NCI-H226 (cell line): ENCODE measurements at places on chromosomes 7 and 10.

DNA sequence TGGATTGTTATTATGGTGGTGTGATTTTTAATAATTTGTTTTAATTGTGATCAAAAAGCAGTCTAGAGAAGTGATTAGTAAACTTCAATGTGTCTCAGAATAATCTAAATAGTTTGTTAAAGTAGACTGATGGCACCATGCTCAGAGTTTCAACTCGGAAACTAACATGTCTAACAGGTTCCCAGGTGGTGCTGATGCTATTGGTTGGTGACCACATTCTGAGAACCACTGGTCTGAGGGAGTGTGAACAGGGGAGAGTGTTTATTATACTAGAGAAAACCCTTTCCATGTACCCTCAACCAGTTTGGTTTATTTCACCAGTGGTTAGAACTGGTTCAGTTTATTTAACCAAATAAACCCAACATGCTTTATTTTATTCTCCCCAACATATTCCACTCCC is 42.0 kb upstream of the LSM8 start:
- no peak for DNase-seq

DNA sequence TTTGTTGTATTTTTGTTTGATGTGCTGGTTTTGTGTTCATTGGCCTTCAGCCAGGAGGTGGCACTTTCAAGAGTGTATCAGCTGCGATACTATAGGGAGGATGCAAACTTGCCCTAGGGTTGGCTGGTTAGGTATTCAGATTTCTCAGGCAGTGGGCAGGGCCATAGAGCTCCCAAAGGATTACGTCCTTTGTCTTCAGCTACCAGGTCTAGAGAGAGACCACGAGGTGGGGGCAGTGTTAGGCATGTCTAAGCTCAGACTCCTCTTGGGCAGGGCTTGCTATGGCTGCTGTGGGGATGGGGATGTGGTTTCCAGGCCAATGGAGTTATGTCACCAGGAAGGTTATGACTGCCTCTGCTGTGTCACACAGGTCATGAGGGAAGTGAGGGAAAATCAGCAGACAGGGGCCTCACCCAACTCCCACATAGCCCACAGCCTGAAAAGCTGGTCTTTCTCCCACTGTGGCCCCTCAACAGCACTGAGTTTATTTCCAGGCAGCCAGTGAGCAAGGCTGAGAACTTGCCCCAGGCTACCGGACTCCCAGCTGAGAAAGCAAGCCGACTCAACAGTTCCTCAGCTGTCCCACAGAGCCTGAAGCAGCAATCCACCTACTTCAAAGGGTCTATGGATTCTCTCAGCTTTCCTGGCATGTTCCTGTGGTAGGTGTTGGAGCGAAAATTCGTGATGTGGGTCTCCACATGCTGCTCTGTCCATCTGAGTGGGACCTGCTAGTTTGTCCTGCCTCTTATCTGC is 227.4 kb upstream of the COBL start:
- no peak for DNase-seq

- no peak for DNase-seq
These were observed 104.7 kb downstream of the LSM5 start for GRCh38 chr7:32385316-32385956.

DNA sequence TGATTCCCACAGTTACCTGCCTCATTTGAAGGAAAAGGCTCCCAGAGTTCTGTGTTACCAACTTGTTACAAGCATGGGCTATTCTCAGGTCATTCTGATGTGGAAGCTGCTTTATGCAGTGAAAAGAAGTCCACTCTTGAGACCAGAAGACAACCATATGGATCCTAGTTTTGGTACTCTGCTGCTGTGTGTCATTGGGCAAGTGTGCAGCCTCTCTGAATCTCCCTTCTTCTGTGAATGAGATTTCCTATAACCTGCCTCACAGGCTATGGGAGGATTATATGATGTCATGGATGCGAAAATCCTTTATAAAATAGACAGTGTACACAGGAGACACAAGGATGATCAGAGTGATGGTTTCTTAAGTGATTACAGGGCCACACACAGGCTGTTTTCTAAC is 166.1 kb downstream of the ARID5B start:
- DNase-seq = no peak

- no peak for DNase-seq
These were observed 36.0 kb downstream of the NRAP start for GRCh38 chr10:113627836-113628235.

- DNase-seq = peak; percentile 69
These were observed 4.9 kb upstream of the PPIA start for GRCh38 chr7:44791278-44792219.

GRCh38 chr10:13851906-13852305 is 265.1 kb downstream of the PRPF18 start:
- DNase-seq = no peak

GRCh38 chr10:76550806-76551205 is 1086.8 kb downstream of the KCNMA1 start:
- no peak for DNase-seq

DNA sequence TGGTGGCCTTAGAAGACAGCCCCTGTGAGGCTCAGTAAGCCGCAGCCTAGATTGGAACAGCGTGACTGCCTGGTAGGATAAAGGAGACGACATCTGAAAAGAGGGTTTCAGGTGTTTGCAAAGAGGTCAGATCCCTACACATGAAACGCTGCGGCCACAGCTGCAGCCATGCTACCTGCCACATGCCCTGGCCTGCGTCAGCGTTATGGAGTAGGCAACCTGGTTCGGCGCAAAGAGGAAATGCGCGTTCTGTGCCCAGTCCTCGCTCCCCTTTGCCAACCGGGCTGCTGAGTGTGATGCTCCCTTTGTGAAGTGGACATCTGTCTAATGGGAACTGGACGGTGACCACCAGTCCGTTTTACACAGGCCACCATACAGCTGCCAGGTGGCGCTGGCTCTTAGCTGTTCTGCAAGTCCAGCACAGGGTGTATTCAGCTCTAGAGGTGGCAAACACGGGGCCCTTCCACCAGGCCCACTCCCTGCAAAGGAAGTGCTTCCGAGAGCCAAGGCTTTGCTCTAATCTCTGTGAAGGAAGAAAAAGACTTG is 160.3 kb downstream of the CELF2 start:
- no peak for DNase-seq

GRCh38 chr7:121544238-121544637 is 148.1 kb upstream of the FAM3C start:
- DNase-seq = no peak

DNA sequence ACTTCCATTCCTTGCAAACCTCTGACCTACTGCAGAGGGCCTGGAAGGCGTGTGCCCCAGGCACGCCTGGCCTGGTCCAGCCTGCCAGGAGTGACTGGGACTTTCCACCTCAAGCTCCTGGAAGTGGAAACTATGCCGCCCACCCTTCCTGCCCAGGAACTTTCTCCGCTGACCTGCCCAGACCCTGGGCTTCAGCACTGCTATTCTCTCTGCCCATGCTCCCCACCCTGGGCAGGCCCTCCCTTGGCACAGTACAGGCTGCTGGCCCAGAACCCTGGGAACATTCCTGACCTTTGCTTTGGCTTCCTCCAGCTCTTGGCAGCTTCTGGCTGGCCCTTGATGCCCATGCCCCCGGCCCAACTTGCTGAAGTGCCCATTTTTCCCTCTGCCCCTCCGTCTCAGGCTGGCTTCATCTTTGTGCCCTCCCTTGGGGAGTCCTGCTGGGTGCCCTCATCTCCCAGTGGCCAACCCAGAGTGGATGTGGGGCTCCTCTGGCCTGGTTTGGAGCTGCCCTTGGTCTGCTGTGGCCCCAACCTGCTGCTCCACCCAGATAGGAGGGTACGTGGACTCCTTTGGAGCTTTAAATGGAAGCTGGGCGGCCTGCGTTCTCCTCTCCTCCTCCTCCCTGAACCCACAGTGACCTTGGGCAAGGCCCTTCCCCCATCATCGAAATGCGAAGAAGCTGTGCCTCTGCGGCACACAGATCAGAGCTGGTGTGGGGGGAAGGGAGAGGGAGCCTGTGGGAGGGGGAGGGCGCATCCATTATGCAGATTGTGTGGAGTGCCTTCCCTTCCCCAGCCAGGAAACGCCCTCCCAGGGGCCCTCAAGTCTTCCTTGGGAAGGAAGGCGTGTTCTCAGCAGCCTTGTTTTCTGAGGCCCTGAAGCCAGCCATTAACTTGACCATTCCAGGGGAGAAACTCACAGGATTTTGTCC is 3.4 kb downstream of the MMRN2 start:
- no peak for DNase-seq

GRCh38 chr10:131657985-131658330 is 242.8 kb upstream of the PPP2R2D start:
- no peak for DNase-seq

GRCh38 chr7:149205690-149206381 is 10.5 kb downstream of the ZNF282 start:
- DNase-seq = no peak

GRCh38 chr10:16894821-16895220 is 77.6 kb upstream of the RSU1 start:
- DNase-seq = no peak

DNA sequence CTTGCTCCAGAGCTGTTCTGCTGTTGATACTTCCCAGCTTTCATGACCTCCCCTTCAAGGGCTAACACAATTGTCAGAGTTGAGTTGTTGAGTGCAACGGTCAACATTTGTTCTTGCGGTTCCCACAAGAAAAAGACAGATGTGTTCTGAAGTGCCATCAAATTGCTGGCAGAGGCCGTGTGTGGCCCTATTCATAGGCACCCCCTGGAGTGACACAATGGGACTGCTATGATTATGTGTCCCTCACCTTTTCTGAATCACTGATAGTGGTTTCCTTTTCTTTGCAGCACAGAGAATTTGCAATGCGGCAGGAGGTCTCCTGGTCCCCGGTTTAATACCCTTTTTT is 5.8 kb upstream of the IGFBP1 start:
- no peak for DNase-seq
